ENCODE measurements at places on chromosomes 7 and 10. TPM values are rescaled to one million over a fixed set of nuclear protein-coding genes. Genes with fewer than 3 reads are reported as not detected.

Gene RPEL1
- total RNA-seq, result 0.12 TPM

Gene UTF1
- not detected for total RNA-seq

Gene WIPF3
- total RNA-seq, result not detected

Gene PANK1
- total RNA-seq, result 10.7 TPM

Gene CALHM3
- 0.39 TPM for total RNA-seq

Gene FZD8
- total RNA-seq, result 5.1 TPM

Gene PHF14
- total RNA-seq, result 23.7 TPM

Gene EFCAB10
- 0.39 TPM for total RNA-seq
